A549 (cell line): ENCODE measurements at places on chromosomes 3 and 15. TPM values are rescaled to one million over a fixed set of nuclear protein-coding genes. Genes with fewer than 3 reads are reported as not detected.

DNA sequence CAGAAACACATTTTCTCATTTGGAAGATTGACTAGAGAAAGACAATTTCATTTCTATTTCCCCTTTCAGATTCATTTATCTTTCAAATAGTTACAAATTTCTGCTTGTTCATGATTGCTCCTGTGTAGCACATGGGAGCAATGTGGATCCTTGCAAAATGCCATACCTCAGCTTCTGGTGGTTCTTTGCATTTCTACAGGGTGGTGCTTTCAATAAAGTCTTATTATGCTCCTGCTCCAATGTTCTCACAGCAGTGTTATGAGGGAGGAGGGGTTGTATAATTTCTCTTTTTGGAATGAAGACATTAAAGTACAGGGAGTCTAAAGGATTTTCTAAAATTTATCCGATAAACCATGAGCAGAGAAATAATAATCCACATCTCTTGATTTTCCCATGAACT is 280.1 kb upstream of the ATP10A start:
- DNase-seq: no peak

GRCh38 chr3:174951498-174952005 is 92.4 kb downstream of the NAALADL2 start:
- no peak for DNase-seq

GRCh38 chr3:42122261-42123011 is 31.3 kb downstream of the TRAK1 start:
- DNase-seq: no peak

- DNase-seq: no peak
These were observed 105.5 kb upstream of the IL12A start for GRCh38 chr3:159882790-159883779.

Gene LIPH
- polyA plus RNA-seq: 6.9 to 8.7 TPM (median 7.8 TPM) in 3 replicates

DNA sequence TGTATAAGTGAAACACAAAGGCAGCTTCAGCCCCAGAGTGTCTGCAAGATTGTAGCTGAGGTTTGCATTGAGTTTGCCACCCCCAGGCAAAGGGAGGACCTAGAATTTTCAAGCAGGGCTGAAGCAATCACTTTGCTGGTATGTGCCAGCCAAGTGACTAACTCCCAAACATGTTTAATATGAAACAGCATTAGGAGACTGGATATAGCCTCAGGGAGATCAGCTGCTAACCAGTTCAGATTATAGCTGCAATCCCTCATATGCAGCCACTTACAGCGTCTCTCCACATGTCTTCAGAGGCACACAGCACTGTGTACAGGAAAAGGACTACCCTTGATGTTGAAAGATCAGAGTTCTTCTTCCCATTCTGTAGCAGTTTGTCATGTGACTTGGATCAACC is 38.4 kb upstream of the PPP2R3A start:
- no peak for DNase-seq

- no peak for DNase-seq
These were observed 72.8 kb downstream of the POLQ start for GRCh38 chr3:121473001-121473400.

DNA sequence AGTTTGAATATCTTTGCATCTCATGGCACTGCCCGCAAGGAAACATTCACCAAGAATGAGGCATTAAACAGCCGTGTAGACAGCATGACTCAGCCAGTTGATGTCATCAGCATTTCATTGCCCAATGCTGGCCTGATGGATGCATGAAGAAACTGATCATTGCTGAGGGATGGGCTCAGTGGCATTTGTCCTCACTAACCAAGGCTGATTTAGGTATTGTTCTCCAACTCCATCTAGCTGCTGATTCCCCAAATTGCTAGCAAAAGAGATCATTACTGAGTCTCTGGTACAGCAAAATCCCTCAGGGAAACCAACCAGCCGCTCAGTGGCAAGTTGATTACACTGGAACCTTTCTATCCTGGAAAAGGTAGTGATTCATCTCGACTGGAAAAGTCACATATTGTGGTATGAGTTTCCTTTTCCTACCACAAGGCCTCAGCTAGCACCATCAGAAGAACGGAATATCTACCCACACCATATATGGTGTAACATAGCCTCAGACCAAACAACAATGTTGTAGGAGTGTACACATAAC is 186.5 kb upstream of the GAP43 start:
- DNase-seq: peak; percentile 34

- DNase-seq: no peak
These were observed 433.4 kb downstream of the PYDC2 start for GRCh38 chr3:191894406-191894805.

DNA sequence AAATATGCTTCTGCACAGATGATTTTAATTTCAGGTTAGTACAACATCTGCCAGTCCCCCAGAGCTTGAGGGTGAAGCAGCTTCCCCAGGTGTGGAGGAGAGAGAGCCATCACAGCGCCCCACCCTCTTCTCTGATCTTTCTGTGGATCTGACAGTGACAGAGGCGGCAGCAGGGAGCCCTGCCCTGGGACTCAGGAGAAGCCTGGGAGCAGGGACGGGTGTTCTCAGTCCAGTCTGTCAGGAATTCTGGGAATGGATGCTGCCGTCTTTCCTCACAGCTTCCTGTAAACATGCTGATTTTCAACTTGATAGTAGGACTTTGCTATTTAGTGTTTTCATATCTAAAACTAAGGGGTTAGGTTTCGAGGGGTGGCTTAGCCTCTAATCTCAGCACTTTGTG is 11.4 kb upstream of the RAB8B start:
- DNase-seq: no peak
